ENCODE measurements at places on chromosomes 6 and 20.

DNA sequence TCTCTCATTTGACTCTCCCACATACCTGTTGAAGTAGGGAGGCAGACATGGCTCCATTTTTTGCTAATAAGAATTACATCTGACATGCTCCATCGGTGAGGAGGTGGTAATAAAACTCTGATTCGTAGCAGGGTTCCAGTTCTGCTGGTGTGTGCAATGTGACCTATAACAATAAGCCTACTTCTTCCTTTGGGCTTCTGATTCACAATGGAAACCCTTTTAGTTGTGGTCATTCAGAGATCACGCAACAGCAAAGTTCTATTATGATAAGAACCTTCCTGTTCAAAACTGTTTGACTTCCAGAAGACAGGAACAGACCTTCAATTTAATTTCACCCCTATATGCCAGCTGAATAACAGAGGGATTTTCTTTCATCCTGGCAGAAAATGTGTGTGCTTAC lies 31.4 kb upstream of the GSTA4 start:
- DNase-seq, result no peak

GRCh38 chr20:43658723-43659419 lies 8.0 kb upstream of the MYBL2 start:
- DNase-seq, result no peak

GRCh38 chr6:131084982-131085381 lies 21.9 kb upstream of the EPB41L2 start:
- DNase-seq, result no peak

DNA sequence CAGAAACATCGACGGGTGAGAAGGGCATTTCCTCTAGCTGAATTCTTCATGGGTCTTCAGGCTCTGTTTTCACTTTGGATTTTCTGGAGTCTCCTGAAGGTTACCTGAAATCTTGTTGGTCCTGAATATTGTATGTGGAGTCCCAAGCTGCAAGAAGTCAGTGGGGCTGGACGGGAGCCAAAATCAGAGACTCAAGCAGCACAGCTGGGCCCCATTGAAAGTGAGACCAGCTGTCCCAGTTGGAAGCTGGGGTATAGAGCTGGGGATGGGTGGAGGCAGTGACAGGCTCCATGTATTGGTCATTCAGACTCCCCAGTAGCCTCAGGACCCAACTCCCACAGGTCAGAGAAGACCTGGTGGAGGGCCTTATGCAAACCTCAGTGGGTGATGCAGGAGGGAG lies 111.3 kb upstream of the MLN start:
- no peak for DNase-seq

- no peak for DNase-seq
These were observed 9.8 kb upstream of the ZNFX1 start for GRCh38 chr20:49287555-49288249.

GRCh38 chr20:34010405-34010931 lies 16.8 kb downstream of the RALY start:
- no peak for DNase-seq

GRCh38 chr6:27260369-27260768 lies 12.9 kb downstream of the PRSS16 start:
- DNase-seq, result no peak

DNA sequence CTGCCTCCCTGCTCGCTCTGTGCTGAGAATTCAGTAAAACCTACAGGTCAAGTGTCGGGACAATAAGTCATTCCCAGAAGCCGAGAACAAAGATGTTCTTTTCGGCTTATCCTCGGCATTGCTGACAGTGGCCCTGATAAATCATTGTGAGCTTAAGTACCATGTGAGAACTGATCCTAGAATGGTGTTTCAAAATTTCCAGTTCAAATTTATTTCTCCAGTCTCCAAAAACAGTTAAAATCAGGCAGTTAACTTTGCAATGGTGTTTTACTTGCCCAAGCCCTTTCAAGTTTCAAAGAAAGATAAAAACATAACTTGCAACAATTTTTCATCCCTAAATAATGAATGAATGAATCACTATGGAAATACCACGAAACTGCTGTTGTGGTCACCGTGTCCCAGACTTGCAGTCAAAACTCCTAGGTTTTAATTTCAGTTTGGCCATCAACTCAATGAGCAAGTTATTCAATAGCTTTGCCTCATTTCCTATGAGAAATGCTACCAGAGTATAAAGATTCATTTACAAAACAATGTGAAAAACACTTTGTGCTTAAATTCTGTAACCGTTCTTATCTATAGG lies 4.3 kb downstream of the ATP5F1E start:
- DNase-seq, result no peak

GRCh38 chr20:635028-635892 lies 17.7 kb downstream of the SRXN1 start:
- no peak for DNase-seq

DNA sequence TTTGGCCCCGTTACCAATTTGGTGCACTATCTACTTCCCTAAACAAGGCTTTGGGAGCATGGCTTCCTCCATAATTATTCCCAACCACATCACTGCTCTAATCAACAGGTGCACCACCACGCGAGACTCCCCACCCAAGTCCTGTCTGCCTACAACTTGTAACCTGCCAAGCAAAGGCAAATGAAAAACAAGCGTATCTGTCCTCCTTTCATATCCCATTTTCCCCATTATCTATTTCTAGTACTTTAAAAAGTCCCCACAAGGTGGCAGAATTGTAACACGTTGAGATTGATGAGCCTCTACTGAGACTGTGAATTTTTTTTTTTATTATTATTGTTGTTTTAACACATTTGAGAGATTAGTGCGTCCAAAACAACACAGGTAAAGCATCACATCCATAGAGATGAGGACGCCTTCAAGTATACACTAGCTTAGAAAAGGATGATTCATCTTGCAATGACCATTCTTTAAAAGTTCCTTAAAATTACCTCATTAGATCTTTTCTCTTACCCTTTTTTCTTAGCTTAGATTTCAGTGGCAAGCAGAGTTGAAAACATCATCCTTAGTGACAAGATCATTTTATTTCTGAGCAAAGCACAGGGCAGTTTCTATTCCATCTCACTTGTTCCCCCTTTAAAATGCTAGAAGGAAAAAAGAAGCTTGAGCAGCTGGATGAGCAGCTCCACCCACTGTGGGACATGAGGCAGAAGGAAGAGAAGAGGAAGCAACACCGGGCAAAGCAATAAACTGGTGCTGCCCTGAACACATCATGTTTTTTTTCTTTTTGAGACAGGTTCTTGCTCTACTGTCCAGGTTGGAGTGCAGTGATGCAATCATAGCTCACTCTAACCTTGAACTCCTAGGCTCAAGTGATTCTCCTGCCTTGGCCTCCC lies 210.8 kb downstream of the ARHGAP18 start:
- DNase-seq, result no peak

All from activated naive CD4-positive, alpha-beta T cell treated with Interleukin-2 at 50 U/mL for 16 hours (primary cell).